SK-N-SH (cell line): ENCODE measurements at places on chromosomes 1 and 21. TPM values are rescaled to one million over a fixed set of nuclear protein-coding genes. Genes with fewer than 3 reads are reported as not detected.
A peak's percentile ranks its signal among the peaks of the same experiment; 100 is the strongest.

The FOXD3 gene
- not detected in 2 replicates for polyA plus RNA-seq

The SEC22B gene
- polyA plus RNA-seq, result 15.2 and 20.1 TPM in 2 replicates

The APCS gene
- polyA plus RNA-seq, result not detected in 2 replicates

The RPF1 gene
- polyA plus RNA-seq, result 22.6 and 27.1 TPM in 2 replicates

The RNF223 gene
- polyA plus RNA-seq, result not detected in 2 replicates

The LRRN2 gene
- polyA plus RNA-seq, result not detected in 2 replicates

The SPATA21 gene
- polyA plus RNA-seq, result 0.10 TPM in 1 of 2 replicates, not detected in the other

The PCP4L1 gene
- polyA plus RNA-seq, result not detected in 2 replicates

The HES3 gene
- not detected in 2 replicates for polyA plus RNA-seq

The TMEM63A gene
- 13.5 and 18.5 TPM in 2 replicates for polyA plus RNA-seq

DNA sequence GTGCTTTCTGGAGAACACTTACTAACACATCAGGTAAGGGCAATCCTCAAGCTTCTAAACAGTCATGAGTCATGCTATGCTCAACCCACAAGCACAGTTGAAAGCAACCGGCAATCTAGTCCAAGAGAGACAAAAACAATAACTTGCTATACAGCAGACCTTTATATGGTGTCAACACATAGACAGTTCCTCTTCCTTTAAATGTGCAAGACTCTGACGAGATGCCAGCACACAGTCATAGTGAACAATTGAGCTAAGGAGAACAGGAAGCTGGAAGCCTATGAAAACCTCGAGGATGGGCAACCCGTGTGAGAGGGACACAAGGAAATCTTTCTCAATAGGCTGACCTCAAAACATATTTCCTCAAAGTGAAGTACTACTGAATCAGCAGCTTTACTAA is 5.3 kb downstream of the ADIPOR1 start:
- no peak for DNase-seq

DNA sequence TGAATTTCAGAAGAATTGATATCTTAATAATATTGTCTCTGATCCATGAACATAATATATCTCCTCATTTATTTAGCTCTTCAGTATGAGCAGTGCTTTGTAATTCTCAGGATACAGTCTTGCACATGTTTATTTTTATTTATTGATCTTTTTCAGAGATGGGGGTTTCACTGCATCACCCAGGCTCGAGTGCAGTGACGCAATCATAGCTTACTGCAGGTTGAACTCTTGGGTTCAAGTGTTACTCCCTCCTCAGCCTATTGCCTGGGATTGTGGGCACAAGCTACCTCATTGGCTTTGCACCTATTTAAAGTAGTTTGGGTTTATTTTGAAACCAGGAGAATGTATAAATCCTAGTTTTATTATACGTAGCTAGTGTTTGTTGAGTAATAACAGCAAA is 4.7 kb downstream of the RPS6KC1 start:
- no peak for DNase-seq

DNA sequence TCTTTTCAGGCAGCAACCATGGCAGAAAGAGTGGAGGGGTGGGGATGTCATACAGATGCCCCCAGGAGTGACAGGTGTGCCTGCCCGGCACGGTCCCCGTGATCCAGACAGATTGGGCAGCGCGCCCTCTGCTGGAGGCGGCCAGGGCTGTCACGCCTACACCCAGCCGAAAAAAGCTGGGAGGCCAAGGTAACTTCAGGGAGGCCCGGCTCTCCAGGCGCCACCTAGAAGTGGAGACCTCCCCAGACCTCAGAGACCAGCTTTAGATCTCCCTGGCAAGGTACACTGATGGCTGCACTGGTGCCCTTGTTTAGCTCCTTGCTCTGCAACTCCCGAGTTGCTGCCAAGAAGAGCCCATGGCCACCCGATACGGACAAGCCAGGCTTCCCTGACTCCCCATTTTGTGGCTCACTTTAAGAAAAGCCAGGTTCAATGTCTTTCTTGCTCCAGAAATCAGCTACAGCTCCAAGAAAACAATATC is 6.6 kb downstream of the GOLT1A start:
- peak; percentile 86 for DNase-seq

- no peak for DNase-seq
These were observed 482.0 kb downstream of the AMY1C start for GRCh38 chr1:104231676-104232075.

- no peak for DNase-seq
These were observed 7.1 kb downstream of the GLUL start for GRCh38 chr1:182384387-182384960.

DNA sequence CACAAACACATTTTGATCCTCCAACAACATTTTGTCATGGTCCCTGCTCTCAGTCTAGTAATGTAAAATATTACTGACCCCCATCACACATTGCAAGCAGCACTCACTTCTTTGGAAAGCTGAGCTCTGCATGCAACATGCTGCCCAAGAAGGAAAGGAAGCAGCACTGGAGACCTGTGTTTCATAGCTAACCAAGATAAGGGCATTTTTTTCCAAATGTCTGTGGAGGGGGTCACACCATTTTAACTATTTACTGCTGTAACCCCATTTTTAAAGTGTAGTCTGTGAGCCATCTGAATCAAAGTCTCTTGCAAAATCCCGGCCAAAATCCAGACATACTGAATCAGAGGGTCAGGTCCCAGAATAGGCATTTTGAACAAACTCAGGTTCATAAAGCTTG is 4.5 kb upstream of the RASSF5 start:
- DNase-seq, result no peak

DNA sequence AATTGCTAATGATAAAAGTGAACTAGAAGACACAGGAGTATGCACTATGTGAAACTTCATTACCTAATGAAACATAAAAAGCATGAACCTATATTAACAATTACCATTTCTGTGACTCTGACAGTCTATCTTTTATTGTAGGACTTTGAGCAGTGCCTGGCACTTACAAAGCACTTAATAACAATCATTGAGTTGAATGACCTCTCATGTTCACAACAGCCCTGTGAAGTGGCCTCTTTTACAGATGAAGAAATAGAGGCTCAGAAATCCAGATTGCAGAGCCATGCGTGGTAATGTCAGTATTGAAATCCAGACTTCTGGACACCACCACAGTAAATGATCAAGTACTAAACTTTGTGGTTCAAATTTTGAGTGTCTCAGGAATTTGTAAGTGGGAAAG is 326.4 kb downstream of the NTNG1 start:
- DNase-seq, result no peak

DNA sequence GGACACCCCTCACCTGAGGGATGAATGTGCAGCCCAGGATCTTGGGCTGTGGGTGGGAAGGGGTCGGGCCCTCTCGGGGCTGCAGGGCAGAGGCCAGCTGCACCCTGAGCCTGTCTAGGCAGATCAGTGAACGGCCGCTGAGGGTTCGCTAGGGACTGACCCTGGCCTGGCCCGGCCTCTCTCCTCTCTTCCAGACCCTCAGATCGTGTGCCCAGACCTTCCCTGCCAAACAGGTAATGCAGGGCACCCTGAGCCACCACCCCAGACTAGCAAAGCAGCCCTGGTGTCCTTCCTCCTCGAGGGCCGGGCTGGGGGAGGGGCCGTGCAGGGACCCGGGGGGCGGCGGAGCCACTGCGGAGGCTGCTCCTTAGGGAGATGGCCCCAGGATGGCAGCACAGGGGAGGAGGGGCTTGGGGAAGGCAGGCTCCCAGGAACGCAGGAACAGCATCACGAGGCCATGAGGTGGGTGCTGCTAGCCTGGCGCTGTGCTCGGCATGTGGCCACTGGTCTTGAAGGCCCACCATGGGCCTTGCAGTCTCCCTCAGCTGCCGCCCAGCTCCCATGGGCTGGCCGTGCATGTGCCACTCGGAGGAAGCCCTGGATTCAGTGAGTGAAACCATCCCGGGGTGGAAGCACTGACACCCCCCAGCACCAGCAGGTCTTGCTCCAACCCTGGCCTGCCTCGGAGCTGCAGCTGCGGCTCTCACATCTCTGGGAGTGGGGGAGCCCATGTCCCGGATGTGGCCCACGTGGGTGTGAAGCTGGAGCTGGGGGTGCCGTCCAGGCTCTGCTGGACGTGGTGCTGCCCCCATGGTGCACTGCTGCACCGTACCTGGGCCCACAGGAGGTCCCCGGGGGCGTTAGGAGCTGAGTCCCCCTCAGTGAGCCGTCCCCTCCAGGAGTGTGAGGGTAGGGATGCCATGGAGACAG is 28.7 kb downstream of the COL6A2 start:
- peak; percentile 38 for DNase-seq

GRCh38 chr1:232548691-232549090 is 81.2 kb downstream of the SIPA1L2 start:
- DNase-seq, result no peak

GRCh38 chr1:90339811-90340210 is 344.9 kb downstream of the ZNF326 start:
- no peak for DNase-seq

DNA sequence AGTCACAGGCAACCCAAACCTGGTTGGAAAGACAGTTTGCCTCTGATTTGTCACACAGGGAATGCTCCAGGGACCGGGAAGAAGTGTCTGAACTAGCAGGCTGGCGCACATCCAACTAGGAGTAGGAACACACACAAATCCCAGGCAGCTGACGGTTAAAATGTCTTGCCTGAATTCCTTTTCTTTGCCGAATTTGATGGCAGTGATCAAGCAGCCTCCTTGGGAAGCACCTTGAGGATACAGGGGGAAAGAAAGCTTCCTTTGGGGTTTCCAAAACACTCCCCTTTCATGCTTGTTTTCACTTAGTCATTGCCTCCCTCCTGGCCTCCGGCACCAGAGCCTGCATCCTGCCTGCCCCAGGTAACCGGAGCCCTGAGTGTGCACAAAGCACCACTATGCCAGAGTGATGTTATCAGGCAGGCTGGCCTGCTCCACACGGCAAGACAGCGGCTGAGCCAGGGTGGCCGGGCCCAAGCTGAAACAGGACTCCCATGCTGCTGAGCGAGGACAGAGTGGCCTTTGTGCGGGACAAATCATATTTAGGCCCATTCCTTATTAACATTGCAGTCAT is 193.8 kb downstream of the LMX1A start:
- peak; percentile 6 for DNase-seq

GRCh38 chr1:4755301-4755845 is 101.0 kb downstream of the AJAP1 start:
- peak; percentile 60 for DNase-seq

GRCh38 chr1:173525926-173526325 is 48.8 kb downstream of the PRDX6 start:
- no peak for DNase-seq

DNA sequence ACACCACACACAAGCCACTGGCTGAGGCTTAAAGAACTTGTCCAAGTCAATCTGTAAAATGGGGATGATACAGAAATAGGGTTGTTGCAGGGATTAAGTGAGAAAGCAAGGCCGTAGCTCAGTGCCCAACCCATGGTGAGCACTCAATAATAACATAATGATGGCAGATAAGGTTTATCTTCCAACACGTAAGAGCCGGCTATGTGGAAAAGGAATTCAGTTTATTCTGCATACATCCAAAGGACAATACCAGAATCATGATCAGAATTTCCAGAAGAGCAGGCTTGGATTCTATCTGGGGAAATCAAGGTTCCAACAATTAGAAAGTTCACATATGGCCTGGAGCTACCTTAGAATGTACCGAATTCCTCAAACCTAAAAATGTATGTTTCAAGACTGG is 4.6 kb downstream of the TMPRSS2 start:
- no peak for DNase-seq

DNA sequence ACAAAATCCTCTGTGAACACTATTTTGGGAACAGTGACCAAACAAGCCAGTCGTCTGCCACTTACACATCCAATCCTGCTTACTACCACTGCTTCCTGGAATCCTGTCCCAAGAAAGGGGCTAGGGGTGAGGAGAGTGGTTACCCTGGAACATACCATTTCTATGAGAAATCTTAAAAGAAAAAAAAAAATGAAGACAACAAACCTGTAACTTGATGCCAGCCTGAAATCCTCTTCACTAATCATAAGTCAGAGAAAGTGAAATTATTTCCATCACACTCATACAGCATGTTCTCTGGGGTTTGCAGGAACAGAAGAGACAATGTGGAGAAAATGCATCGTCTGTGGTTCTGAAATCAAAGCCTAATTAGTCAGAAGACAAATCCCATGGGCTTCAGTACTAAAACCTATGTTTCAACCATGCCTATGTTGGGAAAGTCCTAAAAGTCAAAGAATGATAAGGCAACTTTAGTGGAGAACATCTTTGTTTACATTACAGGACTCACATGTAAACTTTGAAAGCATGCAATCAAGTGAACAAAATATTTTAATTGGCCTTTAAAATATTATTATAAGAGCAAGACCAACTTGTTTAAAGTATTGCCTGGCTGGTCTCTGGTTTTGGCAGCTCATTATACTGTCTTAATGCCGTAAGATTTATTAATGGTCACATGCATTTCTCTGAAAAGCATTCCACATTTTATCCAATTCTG is 220.7 kb downstream of the LTN1 start:
- no peak for DNase-seq

GRCh38 chr1:52127181-52128180 is 14.4 kb upstream of the ZFYVE9 start:
- peak; percentile 62 for DNase-seq

DNA sequence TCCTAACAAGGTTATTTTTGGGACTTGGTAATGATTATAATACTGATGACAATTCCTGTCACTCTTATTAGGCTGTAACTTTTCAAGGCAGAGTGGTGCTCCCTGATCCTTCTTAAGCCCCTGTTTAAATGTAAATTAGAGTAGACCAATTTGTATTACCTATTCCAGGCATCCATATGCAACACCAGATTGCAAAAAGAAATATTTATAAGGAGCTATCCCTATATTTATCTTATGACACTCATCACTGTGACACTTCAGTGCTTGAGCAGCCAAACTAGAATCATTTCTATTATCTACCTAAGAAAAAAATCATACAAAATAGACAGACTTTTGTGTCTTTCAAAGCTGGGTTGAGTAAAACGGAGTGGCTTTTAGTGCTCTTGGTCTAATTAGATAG is 462.7 kb downstream of the ADGRL2 start:
- DNase-seq, result no peak

DNA sequence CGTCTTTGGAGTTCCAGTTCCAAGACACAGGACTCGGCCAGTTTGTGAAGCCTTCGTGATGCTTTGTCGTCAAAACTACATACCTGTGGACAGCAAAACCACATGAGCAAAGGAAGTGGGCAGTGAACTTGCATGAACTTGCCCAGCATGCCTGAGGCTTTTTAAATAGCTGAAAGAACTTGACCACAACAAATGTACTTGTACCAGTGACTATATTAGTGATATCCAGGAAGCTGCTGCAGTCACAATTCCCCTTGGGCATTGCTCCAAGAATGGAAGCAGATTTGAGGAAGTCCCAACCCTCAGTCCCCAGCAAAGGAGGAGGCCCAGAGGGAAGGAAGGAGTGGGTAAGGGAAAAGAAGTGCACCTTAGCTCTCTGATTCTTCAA is 2.6 kb downstream of the FUCA1 start:
- DNase-seq, result no peak

- DNase-seq, result no peak
These were observed 2.2 kb upstream of the KRTAP10-6 start for GRCh38 chr21:44594406-44594916.

GRCh38 chr1:160256396-160257046 is 5.8 kb downstream of the DCAF8 start:
- no peak for DNase-seq
